ENCODE measurements at places on chromosomes 11 and 22.
A peak's percentile ranks its signal among the peaks of the same experiment; 100 is the strongest.

GRCh38 chr11:29214833-29215232 lies 802.0 kb downstream of the KCNA4 start:
- DNase-seq = no peak

DNA sequence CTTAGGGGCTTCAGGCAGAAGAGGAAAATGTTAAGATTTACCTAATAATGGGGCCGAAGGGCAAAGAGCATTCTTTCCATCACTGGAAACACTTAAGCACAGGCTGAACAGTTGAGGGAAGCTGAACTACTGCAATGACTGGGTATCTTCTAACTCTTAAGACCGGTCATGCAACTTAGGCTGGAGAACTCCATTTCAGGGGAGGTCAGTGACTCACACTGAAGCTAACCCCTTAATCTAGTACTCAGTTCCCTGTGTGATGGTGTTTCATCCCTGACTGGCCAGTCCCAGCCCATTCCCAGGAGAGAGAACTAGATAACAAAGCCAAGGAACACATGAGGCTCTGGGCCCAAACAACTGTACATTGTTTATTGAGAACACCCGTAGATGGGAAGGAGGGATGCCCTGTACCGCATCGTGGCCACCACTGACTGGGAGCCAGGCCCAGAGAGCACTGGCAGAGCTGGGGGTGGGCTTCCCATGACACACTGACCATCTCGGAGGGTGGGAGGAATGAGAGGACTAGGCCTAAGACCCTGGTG lies 10.5 kb downstream of the RPL27A start:
- no peak for DNase-seq

- peak; percentile 46 for DNase-seq
Observed at GRCh38 chr22:27867085-27867952, 51.7 kb downstream of the PITPNB start.

GRCh38 chr22:19068784-19069271 lies 53.4 kb downstream of the DGCR2 start:
- no peak for DNase-seq

- no peak for DNase-seq
Observed at GRCh38 chr11:58980159-58980843, 41.0 kb downstream of the GLYATL1 start.

DNA sequence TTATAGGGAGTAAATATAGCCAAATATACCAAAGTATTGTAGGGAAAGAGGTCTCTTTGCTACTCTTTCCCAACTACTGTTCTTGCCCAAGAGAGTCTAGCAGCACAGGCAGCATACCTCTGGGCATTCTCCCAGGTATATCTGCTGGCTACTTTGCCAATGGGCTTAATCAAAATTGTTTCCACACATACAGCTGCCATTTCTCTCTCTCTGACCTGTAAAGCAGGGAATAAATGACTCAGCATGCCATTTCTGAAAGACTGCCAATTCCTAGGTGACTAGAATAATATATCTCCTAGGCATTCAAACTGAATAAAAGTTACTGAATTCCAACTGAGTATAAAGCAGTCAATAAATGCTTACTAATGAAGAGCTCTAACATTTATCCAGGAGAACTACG lies 44.6 kb downstream of the RDX start:
- no peak for DNase-seq

- DNase-seq = no peak
Observed at GRCh38 chr11:3223932-3224381, 5.3 kb upstream of the MRGPRG start.

DNA sequence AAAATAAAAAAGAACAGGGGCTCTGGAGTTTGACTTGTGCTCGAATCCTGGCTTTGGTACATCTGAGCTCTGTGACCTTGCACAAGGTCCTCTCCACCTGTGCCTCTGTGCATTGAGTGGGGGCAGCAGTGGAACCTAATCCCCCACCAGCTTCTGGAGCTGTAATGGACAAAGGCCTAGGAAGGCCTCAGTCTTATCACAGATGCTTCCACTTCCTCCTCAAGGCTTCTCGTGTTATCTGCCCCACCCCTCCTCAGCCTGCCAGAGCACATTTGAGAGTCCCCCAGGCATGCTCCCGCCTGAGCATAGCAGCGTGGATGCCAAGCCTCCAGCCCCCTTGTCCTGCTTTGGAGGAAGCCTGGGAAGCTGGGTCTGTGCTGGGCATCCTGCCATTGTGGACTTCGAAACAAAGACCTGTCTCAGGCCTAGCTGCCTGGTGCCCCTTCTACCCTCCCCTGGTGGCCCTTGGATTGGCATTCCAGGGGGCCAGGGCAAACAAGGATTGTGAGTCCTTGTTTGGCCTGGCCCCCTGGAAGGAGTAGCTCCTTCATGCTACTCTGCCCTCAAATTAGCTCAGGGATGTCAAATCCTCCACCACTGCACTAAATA lies 15.0 kb downstream of the SLC35E4 start:
- DNase-seq = no peak

DNA sequence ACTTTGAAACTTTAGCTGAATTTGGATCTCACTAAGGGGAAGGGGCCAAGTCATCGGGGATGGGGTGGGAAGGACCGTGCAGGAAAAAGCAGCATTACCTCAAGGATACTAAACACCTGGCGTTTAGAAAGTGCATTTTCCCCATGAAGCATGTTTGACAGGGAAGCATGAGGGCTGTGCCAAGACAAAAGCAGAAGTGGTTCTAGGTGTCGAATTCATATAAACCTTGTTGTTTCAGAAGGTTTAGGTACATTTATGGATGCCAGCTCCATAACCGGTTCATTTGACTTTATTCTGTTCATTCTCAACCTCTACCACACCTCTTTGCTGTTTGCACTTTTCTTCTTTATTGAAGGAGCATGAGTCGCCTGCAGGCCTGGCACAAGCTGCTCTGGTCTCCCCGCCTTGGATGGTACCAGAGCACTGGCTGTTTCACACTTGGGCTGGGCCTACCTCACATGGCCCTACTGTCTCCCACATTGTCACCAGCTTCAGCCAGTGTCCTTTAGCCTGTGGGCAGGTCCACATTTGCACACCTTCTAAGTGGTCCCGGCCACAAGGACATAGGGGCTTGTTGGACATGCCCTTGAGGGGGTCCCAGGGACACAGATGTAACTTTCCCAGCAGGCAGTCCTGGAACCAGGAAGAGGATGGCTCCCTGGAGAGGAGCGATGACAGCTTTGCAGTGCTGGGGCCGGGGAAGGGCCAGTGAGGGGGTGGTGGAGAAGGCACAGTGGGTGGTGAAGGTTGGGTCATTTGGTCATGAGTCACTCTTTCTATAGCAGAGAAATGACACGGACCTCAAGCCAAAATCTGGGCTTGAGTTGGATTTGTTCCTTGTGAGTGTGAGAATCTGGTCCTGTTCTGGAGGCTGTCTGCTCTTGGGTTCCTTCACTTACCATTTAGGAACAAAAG lies 3.2 kb upstream of the ST14 start:
- no peak for DNase-seq

DNA sequence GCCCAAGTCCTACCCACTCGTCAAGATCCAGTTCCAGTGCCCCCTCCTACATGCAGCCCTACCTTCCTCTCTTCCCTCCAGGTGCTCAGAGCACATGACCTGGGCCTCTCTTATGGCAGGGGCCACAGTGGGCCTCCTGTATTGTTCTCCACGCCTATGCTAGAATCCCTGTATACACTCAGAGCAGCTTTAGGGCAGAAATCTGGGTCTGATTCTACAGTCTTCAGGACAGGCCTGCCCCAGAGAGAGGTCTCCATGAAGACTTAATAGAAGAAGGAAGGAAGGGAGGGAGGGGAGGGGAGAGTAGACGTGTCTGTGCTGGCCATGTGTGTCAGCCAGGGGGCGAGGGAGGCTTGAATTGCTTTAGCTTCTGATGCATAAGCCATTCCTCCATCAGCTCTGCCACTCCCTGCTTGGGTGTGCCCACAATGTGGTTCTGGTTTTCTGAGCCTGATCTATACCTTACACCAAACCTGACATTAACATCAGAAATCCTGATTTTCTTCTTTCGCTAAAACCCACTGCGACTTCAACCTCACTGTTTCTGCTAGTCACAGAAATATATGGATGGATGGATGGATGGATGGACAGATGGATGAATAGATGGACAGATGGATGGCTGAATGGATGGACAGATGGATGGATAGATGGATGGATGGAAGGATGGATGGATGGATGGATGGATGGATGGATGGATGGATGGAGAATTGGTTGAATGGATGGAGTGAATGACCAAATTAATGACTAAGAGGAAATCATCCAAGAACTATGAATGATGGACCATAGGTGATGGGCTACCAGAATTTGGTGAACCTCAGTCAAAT lies 56.6 kb upstream of the PRDM11 start:
- no peak for DNase-seq
